ENCODE measurements at places on chromosomes 4 and X. TPM values are rescaled to one million over a fixed set of nuclear protein-coding genes. Genes with fewer than 3 reads are reported as not detected.

GRCh38 chr4:70225824-70226223, at the start of gene FDCSP:
FDCSP (plus strand) TSS chr4:70226124; CDS start chr4:70231195, 5,071 bp downstream.
- no peak for DNase-seq
- no peaks in the 10 kb centered on the region for H3K4me1 ChIP-seq
- no peak within 1 kb of the TSS for H3K27ac ChIP-seq
- no peak within 1 kb of the TSS for H3K4me3 ChIP-seq

The TEX13D gene
- total RNA-seq, result not detected

DNA sequence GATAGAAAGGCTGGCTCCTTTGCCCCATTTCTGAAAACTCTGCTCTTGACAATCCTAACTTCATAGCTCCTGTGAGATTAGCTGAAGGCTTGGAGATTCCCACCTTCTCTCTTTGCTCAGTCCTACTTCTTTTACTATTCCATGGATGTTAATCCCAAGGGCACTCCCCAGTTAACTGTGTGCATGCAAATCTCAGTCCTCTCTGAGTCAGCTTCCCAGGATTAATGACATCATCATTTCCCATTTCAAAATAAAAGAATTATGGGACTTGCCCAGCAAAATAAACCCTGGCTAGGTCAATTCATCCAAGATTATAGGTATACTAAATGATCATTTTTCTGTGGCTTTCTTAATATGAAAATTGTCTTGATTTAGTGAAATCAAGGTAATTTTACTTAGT, 328.6 kb upstream of the NR3C2 start:
- H3K27me3 ChIP-seq, result no peaks in the 10 kb centered on the region
- H3K4me1 ChIP-seq, result no peaks in the 10 kb centered on the region

- H3K4me1 ChIP-seq, result peaks cover 6% of the 10 kb centered on the region
- peak; percentile 98 for DNase-seq
- H3K27ac ChIP-seq, result peak overlapping the region; percentile 60
Observed at GRCh38 chr4:156779774-156780173, 191.8 kb downstream of the PDGFC start.

- H3K27ac ChIP-seq, result no peak overlapping the region
- no peak for DNase-seq
- no peaks in the 10 kb centered on the region for H3K27me3 ChIP-seq
- H3K36me3 ChIP-seq, result no peaks in the 10 kb centered on the region
- H3K4me3 ChIP-seq, result no peak overlapping the region
Observed at GRCh38 chr4:118226311-118227010, 126.3 kb downstream of the PRSS12 start.

DNA sequence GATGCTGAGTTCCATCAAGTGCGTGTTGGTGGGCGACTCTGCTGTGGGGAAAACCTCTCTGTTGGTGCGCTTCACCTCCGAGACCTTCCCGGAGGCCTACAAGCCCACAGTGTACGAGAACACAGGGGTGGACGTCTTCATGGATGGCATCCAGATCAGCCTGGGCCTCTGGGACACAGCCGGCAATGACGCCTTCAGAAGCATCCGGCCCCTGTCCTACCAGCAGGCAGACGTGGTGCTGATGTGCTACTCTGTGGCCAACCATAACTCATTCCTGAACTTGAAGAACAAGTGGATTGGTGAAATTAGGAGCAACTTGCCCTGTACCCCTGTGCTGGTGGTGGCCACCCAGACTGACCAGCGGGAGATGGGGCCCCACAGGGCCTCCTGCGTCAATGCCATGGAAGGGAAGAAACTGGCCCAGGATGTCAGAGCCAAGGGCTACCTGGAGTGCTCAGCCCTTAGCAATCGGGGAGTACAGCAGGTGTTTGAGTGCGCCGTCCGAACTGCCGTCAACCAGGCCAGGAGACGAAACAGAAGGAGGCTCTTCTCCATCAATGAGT, 46.6 kb downstream of the RHOH start:
- no peak overlapping the region for H3K27ac ChIP-seq
- H3K4me3 ChIP-seq, result no peak overlapping the region
- DNase-seq, result no peak
- H3K36me3 ChIP-seq, result no peaks in the 10 kb centered on the region
- no peaks in the 10 kb centered on the region for H3K27me3 ChIP-seq
